CD4-positive, CD25-positive, alpha-beta regulatory T cell (primary cell): ENCODE measurements at places on chromosomes 16 and 17.

DNA sequence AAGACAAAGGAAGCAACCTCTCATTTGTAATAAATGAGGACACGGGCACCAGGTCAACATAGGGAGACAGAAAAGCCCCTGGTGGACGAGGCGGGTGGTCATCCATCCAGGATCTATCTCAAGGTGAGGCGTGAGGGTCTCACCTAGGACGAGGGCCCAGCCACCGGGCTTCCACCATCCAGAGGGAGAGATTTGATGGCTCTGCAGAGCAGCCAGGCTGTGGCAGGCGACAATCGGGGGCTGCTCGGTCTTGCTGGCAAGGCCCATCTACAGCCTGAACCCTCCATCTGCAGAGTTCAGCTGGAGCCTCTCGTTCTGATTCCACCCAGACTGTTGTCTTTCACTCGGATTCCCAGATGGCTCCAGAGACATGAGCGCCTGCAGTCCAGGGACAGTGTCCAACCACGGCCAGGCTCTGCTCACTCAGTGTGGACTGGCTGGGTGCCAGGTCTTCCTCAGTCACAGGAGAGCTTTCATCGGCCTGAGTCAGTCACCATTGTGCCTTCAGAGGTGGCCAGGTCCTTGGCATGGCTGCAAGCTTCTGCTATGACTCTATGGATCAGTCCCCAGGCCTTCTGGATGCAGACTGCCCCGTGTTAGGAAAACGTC lies 5.9 kb downstream of the LITAFD start:
- no peak for DNase-seq

- DNase-seq = peak; percentile 89
Observed at GRCh38 chr17:62724398-62725146, 83.5 kb downstream of the MARCHF10 start.

DNA sequence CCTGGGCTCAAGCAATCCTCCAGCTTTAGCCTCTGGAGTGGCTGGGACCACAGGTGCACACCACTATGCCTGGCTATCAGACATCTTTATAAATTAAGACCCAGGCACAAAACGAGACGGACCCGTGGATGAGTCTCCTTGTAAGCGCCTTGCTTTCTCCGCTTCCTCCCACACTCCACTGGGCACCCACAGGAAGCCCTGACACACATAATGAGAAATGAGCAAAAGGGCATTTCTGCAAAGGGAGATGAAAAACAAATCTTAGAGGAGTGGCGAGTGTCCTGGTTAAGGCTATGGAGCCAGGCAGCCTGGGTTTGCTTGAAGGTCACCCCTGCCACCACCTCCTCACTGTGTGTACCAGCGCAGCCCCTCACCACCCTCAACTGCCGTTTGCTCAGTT lies 56.3 kb downstream of the XYLT1 start:
- no peak for DNase-seq

DNA sequence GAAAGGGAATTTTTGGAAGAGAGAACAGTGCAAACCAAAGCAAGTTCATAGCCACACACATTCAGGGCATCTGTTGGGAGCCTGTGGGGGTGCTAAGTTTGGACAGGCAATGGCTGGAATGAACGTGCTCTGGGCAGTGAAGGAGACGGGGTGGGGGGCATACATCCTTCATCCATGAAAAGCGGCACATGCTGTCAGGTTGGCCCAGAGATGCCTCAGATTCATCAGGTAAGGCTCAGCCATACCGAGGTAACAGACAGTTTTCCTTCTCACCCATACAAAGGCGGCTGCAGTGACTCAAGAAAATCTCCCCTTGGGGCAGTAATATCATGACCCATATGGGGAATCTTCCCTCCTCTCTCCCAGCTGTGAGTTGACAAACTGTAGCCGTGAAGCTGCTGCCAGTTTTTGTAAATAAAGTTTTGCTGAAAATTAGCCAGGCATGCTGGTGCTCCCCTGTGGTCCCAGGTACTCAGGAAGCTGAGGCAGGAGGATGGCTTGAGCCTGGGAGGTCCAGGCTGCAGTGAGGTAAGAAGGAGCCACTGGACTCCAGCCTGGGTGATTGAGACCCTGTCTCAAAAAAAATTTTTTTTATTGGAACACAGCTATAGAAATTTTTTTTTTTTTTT lies 9.2 kb upstream of the UBALD2 start:
- no peak for DNase-seq

GRCh38 chr16:7843261-7843660 lies 510.6 kb downstream of the RBFOX1 start:
- DNase-seq = no peak

DNA sequence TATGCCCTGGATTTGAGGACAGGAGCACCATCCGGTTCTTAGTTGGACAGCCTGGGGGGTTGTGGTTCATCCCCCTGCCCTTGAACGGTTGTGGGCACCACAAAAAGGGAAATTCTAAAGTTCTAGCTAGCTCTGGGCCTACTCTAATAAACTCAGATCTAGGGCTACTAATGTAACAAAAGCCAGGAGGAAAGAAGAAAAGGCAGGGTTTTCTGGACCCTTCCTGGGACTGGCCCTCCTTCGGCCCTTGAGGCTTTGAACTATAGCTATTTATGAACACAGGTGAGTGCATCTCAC lies 15.1 kb downstream of the ETV4 start:
- no peak for DNase-seq

DNA sequence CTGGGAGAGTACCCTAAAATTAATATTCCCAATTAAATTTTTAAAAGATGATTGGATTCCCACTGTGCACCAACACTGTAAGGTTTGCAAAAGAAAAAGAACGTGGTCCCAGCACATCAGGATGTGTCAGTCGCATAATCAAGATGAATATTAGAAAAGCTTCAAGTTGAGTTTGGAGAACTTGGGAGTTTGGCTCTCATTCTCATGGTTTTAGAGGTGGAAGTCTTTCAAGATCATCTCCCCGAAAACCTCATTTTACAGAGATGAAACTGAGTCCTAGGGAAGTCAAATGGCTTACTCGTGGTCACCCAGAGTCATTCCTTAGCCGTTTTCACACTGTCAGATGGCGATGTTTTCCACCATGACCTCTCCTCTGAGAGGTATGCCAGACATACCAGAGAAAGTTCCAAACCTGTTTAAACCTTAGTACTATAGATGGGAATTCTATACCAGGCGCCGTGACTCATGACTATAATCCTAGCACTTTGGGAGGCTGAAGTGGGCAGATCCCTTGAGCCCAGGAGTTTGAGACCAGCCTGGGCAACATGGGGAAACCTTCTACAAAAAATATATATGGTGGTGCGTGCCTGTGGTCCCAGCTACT lies 1.2 kb downstream of the SEC14L1 start:
- DNase-seq = no peak

DNA sequence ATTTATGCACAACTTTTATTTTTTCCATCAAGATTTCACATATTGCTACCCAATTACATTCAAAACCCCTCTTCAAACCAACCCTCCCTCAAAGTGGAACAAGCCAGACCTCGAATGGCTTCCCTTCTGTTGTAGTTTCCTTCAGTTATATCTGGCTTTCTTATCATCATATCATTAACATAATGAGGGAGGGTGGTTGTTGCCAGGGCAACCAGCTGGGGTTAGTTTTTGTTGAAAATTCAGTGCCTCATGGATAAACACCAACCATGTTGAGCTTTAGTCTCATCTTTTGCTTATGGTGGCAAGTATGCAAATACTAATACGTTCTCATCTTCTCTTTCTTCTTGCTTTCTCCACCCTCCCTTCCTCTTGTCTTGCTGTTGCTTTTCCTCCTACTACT lies 359.7 kb downstream of the CDH11 start:
- DNase-seq = no peak

- DNase-seq = no peak
Observed at GRCh38 chr17:19647697-19648474, 665 bp upstream of the ALDH3A2 start.

DNA sequence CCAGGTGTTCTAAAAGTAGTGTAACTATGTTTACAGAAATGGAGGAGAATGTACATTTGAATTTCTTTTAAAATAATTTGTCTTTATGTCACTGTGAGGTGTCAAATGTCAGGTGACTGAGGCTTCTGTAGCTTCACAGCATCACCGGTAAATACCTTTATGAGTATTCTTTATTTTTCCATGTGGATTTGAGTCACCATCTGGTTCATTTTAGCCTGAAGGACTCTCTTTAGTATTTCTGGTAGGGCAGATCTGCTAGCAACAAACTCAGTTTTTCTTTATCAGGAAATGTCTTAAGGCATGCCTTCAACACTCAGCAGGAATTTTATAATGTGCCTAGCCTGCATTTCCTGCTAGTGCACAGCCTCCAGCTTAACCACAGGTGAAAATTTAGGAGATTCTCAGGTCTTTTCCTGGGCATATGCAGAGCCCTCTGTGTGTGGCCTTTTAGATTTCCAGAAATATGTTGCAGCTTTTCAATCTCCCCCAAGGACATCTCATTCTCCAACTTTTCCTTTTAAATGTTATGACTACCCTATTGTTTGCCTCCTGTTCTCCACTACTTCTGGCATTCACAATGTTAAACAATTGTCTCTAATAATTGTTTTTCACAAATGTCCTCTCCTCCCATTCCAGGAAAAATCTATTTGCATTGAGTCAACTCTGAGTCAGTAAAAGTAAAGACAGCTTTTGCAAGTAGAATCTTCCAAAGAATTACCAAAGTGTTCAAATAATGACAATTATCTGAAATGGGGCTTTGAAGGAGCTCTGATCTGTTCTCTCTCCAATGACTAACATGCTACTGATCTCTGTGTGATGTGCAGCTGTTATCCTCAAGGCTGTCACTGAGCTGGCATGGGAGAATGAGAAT lies 239.4 kb upstream of the CPHXL start:
- DNase-seq = no peak

GRCh38 chr16:84930298-84931106 lies 80.8 kb downstream of the ZDHHC7 start:
- no peak for DNase-seq

DNA sequence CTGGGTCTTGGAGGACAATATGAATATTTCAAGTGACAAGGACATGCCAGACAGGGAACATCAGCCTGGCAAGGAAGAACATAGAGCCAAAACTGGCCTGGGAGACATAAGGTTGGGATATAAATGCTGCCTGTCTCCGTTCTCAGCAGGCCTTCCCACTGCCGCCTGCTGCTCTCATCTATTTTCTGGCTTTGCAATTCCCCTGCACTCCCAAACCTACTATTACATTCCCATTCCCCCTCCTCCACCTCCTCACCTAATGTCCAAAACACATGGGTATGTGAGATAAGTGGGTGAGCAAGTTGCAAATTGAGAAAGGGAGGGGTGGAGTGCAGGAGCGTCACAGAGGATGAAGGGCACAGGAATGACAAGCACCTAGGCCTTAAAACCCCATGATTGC lies 244.3 kb upstream of the CDH8 start:
- DNase-seq = no peak

DNA sequence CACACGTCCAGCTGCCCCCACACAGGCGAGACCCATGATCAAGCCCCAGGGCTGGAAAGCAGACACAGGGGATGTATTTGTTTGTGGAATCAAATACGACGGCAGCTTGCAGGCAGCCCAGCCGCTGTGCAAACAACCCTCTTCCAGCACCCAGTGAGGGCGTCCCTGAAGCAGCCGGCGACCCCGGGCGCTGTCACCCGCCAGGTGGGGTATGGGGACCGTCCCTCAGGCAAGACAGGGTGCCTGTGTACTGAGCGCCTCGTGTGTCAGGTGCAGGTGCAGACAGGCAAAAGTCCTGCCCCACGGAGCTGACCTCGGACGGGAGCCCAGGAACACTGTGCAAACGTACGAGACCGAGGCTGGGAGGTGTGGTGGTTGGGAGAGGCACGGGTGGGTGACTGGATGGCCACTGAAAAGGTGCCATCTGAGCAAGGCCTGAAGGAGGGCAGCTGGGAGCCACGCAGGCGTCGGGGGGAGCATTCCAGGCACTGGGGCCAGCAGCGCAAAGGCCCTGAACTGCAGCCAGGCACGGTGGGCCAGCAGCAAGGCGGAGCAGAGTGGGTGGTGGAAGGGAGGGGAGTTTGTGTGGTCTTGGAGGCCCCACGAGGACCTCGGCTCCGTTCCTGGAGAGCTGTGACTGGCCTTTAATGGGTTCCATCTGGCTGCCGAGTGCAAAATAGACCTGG lies 48.5 kb downstream of the CBFA2T3 start:
- DNase-seq = no peak

- DNase-seq = no peak
Observed at GRCh38 chr17:11028349-11028748, 190.5 kb upstream of the PIRT start.

- peak; percentile 82 for DNase-seq
Observed at GRCh38 chr16:15055141-15056053, 477 bp downstream of the NTAN1 start.

DNA sequence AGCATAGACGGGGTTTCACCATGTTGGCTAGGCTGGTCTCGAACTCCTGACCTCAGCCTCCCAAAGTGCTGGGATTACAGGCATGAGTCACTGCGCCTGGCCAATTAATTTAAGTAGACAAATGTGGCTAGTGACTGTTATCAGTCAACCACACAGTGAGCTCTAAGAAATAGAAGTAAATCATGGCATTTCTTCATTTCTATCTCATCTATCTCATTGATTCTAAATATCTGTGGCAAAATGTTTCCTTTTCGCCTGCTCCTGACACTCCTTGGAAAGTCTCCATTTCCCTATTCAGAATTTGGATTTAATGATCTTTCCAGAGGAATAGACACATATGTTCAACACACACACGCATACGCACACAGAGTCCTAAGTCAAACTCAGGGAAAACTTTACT lies 81.3 kb downstream of the HIC1 start:
- no peak for DNase-seq

DNA sequence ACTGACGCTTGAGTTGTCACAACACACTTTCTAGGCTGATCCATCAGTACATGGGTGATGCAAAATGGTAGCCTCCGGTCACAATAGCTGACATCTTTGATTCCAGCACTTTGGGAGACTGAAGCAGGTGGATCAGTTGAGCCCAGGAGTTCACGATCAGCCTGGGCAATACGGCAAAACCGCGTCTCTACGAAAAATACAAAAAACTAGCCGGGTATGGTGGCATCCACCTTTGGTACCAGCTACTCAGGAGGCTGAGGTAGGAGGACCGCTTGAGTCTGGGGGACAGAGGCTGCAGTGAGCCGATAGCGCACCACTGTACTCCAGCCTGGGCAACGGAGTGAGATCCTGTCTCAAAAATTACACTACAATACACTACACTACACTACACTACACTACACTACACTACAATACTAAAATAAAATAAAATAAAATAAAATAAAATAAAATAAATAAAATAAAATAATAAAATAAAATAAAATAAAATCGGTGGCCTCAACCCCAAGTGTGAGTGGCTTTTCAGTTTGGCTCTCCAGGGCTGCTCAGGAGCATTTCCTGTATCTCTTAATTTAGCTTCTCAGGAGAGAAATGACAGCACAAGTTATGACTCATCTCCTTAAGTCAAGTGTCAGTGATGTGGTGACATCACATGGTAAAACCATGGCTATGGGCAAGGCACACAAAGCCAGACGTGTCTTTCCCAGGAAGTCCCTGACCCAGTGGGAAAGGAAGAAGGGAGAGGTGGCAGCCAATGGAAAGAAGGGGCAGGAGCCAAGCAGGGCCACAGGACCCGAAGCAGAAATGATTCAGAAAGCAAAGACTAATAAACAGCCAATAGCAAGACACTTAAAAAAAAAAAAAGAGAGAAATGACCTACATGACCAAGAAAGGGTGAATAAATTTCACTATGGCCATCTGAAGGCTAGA lies 75.3 kb upstream of the TBC1D3K start:
- peak; percentile 68 for DNase-seq

GRCh38 chr16:10552281-10552680 lies 28.1 kb downstream of the EMP2 start:
- no peak for DNase-seq
